HuH-7 (cell line): ENCODE measurements at places on chromosomes 4 and X.

GRCh38 chr4:117889978-117890377 is 144.3 kb upstream of the NDST3 start:
- DNase-seq = no peak

- DNase-seq = no peak
Measured at GRCh38 chrX:68834371-68835103, 5.7 kb downstream of the EFNB1 start.

- peak; percentile 13 for DNase-seq
Measured at GRCh38 chrX:136767104-136767941, 13.4 kb downstream of the ARHGEF6 start.

- DNase-seq = no peak
Measured at GRCh38 chr4:132827522-132827921, 321.6 kb upstream of the PCDH10 start.

GRCh38 chr4:184899261-184900134 is 73.7 kb upstream of the ACSL1 start:
- no peak for DNase-seq
